ENCODE measurements at places on chromosomes 6 and 20. TPM values are rescaled to one million over a fixed set of nuclear protein-coding genes. Genes with fewer than 3 reads are reported as not detected.

Gene CLIC5
- not detected for total RNA-seq

Gene MAP3K5
- 5.9 TPM for total RNA-seq

Gene RRAGD
- total RNA-seq, result 2.2 TPM

Gene RNF144B
- 0.37 TPM for total RNA-seq

Gene ZC3H12D
- 0.37 TPM for total RNA-seq

Gene ESR1
- 0.98 TPM for total RNA-seq

Gene PRR18
- total RNA-seq, result not detected

Measured in subcutaneous preadipocyte (primary cell).